ENCODE measurements at places on chromosomes 13 and 19.

DNA sequence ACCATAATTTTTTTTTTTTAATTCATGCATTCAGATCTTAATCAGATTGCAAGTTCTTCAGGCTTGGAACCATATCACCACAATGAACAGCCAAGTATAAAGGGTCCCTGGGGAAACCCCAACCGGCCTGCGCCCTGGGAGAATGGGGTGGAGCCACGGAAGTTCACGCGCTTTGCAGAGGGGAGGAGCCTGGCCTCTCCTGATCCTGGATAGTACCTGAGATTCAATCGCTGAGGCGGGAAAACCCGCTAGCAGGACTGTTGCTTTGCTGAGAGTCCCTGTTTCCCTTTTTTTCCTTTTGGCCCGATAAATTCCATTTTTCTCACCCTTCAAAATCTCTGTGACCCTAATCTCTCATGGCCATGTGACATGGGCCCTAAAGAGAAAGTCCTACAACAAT, 385.1 kb downstream of the IRS2 start:
- no peak for DNase-seq

DNA sequence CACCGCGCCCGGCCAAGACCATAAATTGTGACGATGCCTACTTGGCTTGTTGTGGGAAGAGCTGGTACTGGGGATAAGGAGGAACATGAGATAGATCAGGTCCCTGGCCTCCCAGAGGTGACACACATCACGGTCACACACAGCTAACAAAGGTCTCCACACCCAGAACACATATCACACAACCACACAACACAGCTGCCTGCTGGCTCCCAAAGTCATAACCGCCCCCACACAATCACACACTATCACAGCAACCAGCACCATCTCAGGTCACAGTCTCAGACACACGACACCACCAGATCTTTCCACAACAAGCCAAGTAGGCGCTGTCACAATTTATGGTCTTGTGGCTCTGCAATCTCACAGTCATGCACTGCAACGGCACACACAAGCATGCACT, 5.7 kb downstream of the COL5A3 start:
- DNase-seq = no peak

DNA sequence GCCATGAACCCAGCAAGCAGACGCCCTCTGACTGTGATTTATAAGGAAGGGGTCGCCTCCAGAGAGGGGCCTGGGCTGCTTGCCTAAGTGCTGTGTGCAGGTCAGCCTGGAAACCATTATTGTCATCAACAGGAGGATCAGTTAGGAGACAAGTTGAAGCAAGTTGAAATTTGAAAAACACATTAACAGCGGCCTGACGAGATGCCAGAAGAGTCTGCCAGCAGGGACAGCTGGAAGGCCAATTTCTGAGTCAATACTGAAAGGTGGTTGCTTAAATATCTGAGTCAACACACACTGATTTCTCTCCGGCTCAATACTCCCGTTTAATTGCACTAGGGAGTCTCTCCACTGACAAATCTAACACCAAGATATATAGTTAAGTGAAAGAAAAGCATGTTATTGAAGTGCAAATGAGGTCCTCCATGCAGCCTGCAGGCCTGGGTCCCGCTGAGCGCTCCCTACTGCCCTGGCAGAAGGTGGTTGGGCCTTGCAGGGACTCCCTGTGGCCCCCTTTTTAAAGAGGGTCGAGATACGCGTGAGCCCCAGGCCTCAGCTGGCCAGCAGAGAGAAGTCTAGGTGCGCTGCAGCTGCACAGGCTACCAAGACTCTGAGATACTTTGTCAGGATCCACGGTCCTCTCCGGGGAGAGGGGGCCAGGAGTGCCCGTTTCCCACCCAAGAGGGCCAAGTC, 91.1 kb downstream of the RNASEH2B start:
- DNase-seq = no peak

DNA sequence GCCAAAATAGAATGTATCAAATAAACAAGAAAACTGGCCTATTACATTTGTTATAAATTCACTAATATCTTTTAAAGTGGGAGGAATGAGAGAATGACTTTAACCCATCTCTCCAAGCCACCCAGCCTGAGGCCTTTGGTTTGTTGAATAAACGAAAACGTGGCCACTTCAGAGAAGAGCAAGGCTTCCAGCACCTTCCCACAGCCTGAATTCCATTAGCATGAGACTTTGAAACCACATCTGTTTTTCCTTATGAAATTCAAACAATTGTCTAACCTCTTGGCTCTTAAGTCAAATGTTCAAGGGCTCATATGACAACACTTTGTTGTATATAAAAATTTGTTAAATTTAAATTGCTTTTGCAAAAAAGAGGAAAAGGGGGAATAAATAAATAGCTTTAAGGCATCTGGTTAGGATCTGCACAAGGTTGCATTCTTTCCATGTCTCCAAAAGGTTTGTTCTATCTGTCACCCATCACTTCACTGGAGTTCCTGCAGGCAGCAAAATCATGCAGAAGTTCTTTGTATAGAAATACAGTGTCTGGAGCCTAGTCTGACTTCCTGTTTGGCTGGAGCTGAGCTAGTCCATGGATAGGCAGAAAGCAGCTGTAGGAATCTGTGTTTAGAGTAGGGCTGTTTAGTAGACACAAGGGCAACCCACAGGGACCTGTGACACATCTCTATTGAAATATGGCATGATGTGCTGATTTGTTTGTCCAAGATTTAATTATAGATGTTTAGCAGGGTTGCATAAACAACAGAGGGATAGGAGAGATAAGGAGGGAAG, 502.3 kb downstream of the KCTD12 start:
- no peak for DNase-seq

DNA sequence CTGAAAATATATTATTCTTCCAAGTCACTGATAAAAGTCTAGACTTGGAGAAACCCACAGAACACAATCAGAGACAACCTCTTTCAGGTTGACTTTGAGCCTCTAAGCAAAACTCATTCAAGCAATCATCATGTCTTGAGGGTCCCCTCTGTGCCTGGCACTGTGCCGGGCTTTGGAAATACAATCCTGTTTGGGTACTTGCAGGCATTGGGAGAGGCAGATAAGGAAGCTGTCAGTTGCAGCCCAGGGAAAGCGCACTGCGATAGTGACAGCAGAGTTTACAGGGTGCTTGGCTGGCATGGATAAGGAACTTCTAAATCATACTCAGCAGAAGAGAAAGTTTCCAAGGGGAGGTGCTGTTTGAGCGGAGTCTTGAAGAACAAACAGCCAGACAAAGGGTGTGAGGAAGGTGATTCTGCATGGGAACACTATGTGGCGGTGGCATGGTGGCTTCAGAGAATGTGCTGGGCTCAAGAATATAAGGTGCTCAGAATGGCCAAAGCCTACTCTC, 9.1 kb downstream of the SERP2 start:
- DNase-seq = no peak

DNA sequence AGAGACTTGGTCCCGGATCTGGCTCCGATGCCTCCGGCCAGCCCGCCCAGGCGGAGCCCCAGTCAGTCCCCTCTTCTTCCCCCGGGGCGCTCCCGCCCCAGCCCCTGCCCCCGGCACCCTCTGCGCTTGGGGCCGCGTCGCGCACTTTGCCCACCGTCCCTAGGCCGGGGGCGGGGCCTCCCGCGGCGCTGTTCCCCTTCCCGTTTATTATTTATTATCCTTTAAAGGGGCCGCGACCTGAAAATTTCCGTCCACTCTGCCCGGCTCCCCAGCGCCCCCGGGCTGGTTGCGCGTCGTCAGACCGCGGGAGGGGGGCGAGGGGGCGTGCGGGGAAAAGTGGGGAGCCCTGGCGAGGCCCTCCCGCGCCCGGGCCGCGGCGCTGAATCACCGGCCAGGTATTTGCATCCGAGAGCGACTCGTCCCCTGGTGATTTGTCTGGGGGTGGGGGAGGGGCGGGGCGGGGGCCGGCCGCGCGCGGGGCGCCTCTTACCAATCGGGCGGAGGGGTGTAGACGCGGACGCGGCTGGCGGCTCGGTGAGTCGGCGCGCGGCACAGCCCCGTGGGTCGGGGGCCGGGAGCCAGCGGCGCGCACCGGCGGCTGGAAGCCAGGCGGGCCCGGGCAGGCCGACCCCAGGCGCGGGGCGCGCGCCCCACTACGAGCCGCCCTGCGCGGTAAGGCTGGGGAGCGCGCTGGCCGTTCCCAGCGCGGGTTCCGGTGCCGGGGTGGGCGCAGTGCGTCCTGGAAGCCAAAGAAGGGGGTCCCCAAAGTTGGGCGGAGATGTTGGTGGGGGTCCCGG, at the start of gene ARID3A:
TSS of gene ARID3A (plus strand) at position 510 of the 797 bp plus-strand sequence. CDS start 3,494 bp downstream, outside the sequence.
- DNase-seq = peak; percentile 72

- DNase-seq = no peak
Measured at GRCh38 chr13:71213252-71213821, 653.7 kb downstream of the DACH1 start.

DNA sequence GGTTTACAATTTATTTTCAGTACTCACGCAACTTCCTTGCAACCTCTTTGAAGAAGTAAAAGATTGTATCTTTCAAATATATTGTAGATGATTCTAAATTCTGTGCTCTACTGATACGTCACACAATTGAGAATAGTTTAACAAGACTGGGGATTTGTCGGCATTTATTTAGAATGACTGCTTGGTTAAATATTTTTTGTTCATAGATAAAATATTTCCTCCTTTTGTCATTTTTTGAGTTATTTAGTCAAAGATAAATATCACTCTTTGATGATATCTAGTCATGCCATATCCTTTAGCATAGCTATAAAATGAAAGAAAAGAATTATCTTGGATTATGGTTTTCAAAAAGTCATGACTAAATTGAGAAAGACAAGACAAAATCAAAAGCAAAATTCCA, 2747.8 kb downstream of the PCDH9 start:
- no peak for DNase-seq
